Activated CD8-positive, alpha-beta memory T cell treated with anti-CD3 and anti-CD28 coated beads, Interleukin-2, amount 50 U/mL, for 48 hours (primary cell): ENCODE measurements at places on chromosomes 11 and 22.

DNA sequence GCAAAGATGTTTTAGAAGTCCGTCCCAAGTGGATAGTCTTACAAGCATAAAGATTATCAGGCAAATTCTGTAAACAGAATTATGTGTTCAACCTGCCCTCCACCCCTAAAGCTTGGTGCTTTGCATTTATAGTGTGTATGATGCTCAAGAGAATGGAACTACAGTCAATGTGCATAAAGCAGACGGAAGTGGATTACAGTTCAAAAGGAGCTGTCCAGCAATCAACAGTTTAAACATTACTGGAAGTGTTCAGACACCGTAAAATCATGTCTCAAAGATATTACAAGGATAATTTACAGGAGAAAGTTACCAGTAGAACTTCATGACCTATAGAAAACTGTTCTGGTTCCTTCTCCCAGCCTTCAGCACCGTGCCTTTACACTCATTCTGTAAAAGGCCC lies 1.0 kb downstream of the RIC3 start:
- DNase-seq = no peak

DNA sequence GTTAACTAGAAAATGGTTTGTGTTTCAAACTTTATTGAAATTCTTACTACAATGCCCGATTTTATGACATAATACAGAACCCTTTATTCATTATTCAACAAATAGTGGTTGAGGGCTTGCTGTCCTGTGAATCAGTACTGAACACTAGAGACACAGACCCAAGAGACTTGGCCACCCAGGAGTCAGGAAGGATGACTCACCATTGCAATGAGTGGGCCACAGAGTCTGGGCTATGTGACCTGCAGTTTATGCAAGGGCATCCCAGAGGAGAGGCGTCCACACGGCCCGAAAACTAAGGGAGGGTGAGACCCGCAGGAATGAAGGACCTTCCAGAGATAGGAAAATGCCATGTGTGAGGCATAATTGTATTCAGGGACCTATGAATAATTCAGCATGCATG lies 143.8 kb upstream of the DDI1 start:
- DNase-seq = no peak

DNA sequence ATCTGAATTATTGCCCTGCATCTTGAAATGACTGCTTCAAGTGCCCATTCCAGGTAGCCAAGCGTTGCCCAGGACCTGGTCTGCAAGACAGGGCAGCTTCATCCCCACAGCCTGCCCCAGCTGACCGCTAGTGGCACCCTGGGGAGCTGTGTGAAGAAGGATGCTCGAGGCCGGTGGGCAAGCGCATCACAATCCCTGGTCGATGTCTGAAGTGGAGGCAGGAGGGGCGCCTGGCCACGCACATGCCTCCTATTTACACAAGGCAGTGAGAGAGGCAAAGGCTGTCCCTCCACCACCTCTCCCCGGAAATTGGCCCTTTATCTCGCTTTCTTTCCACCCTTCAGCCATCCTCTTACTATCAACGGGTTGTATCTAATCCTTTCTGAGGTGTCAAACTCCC lies 28.1 kb upstream of the PHF21A start:
- DNase-seq = no peak

DNA sequence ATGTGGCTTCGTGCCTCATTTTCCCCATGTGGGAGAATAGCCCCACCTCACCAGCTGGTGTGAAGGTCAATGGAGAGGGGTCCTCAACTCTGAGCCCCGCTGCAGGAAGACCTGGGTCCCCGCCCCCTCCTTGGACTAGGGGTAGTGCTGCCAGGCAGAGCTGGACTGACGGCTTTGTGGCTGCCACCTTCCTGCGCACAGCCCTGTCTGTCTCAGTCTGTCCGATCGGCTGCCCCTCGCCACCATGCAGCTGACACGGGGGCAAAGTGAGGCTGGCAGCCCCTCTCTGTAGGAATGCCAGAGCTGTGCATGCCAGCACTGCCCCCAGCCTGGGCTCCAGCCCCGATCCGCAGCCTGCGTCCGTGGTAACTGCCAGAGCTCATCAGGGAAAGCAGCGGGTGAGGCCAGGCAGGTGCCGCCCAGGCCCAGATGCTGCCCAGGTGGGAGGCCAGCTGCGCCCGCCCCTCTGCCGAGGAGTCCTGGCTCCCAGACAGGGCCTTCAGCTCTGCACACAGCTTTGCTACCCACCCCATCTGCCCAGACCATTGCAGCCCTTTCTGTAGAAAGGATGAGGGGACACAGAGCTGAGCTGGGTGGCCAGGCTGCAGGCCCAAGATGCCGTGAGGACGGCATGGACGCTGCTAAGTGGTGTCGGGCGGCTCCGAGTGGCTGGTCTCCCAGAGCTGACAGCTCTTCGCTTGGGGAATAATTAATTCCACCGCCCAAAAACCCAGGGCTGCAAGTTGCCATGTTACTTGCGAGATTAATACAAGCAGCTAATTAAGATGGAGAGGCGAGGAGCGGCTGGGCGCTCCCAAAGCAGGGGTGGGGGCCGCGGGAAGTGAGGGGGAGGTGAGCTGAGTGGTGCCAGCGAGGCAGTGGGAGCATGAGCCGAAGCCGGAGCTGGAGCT lies 19.5 kb upstream of the FLRT1 start:
- no peak for DNase-seq

DNA sequence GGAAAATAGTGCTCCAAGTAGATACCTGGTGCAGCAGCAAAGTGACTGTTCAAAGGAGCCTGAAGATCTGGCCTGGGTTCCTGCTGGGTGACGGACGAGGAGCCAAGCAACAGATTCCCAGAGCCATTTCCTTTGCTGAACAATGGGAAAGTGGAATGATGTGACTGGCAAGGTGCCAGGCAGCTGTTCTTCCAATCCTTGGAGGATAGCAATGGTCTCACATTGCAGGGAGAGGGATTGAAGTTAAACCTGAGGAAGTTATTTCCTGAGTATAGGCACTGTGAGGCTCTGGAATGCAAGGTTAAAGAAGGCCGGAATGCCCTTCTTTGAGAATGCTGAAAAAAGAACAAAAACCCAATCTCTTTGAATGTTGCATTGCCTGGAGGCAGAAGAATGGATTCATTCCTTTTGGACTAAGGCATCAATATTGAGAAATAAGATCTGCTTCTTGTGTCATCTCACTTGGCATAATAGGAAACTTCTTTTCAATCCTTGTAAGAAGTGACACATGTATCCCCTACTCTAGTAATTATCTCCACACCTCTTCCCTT lies 223.8 kb downstream of the BLID start:
- no peak for DNase-seq

GRCh38 chr11:119796363-119797060 lies 67.5 kb upstream of the NECTIN1 start:
- no peak for DNase-seq

DNA sequence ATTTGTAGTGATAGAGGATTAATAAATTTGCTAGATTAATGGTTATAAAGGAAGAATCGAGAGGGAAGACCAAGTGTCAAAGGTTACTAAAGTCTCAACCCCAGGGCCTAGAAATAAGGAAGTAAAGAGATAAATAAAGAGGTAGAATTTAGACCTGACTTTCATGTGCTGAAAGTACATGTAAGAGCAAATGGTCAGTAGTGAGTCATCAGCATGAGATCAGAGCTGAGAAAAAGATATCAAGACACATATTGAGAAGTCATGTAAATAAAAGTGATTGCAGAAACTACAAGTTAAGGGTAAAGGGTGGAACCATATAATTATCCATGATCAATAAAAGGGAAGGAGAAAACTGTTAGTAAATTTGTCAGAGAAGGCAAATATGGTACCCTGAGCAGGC lies 1.4 kb upstream of the OR8B8 start:
- DNase-seq = no peak

DNA sequence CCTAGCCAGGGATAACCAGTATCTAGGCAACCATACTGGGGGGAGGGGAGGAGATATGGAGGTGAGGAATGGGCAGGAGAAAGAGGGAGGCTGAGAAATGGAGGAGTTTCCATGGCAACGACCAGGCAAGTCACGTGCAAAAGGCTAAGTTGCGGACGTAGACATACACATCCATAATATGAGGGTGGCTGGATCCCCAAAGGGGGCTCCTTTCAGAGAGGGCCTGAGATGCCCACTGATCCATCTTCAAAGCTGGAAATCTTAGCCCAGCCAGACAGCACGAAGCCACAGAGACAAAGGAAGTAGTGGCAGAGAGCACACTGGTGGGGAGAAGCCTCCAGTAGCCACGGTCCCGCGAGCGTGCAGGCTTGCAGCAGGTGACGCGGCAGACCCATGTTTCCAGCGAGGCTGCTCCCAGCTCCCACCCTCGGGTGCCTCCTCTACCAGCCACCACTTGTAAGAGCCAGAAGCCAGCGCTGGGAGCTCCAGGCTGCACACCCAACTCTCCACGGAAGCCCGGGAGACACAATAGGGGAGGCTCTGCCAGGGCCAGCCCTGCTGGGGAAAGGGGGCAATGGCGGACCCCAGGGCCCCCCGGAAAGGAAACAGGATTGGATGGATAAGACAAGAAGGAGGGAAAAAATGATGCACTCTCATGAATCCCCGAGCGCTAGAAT lies 938 bp downstream of the FXYD6 start:
- DNase-seq = peak; percentile 63

DNA sequence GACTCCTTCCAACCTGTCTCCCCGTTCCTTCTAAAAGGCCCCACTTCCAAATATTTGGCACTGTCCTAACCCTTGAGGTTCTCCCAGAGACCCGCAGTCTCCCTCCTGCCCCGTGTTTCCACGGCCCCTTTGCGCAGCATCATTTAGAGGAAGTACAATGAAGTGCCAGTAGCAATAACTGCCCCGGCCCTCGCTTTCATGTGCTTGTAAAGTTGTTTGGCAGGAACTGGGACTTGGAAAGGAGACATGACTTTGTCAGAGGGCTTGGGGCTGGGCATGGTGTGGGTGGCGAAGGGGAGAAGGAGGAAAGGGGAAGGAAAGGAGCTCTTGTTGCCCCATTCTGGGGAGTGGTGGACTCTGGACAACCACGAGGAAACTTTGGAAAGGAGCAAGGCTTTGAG lies 2.6 kb downstream of the CD44 start:
- peak; percentile 67 for DNase-seq

- no peak for DNase-seq
Observed at GRCh38 chr11:14673824-14674405, 30.3 kb downstream of the PDE3B start.

DNA sequence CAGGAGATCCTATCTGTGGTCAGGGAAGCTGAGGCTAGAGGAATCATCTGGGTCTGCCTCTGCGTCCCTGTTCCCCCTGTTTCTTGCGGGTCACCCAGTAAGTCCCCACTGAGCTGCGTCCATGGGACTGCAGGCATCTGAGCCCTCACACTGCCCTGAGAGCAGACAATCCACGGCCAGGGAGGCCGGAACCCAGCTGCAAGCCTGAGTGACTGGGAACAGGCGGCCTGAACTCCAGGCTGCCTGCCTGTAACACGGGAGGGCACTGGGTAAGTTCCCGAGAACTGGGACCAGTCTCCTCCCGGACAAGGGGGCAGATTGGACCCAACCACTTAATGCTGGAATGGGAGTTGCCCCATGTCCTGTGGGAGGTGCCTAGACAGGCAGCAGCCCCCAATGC lies 727.4 kb downstream of the BRD1 start:
- no peak for DNase-seq

GRCh38 chr11:118339281-118339961 lies 3.1 kb downstream of the CD3D start:
- DNase-seq = no peak

- DNase-seq = peak; percentile 32
Observed at GRCh38 chr22:49574205-49574880, 253.3 kb downstream of the BRD1 start.

- peak; percentile 82 for DNase-seq
Observed at GRCh38 chr11:75577207-75577606, 15.2 kb downstream of the SERPINH1 start.

DNA sequence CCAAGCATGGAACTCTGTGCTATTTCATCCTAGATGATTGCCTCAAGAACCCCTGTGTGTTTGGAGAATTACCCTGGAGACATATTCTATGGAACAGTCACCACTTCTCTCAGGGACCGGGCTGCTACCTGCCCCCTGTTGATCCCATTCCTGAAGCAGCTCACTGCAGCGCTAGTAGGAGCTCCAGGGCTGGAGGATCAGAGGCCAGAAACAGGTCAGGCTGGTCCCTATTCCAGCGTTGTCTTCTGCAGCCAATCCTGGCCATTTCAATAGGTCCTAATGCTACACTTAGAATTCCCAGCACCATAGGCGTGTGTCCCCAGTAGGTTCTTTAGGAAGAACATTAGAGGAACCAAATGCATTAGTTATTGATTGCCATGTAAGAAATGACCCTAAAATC lies 48.9 kb downstream of the BTG4 start:
- no peak for DNase-seq

- peak; percentile 37 for DNase-seq
Observed at GRCh38 chr22:36936362-36937116, 23.1 kb downstream of the CSF2RB start.

DNA sequence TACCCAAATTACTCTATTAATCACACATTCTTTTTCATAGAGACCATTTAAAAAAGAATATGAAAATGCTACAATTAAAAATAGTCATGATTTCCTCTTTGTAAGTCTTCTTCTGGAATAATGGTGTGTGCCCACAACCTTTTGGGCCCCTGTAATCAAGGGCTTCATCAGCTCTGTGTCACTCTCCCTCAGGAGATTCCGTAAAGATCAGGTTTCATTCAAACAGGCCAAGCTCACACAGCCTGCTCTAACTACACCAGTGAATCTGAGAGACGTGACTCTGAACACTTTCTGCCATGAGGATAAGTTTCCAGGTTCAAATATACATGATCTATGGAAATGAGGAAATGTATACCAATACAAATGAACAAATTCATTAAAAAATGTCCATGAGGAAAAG lies 9.5 kb downstream of the DRICH1 start:
- no peak for DNase-seq

- no peak for DNase-seq
Observed at GRCh38 chr11:127133061-127133460, 132.5 kb upstream of the KIRREL3 start.

GRCh38 chr11:117834068-117834810 lies 9.7 kb upstream of the FXYD2 start:
- DNase-seq = peak; percentile 38

DNA sequence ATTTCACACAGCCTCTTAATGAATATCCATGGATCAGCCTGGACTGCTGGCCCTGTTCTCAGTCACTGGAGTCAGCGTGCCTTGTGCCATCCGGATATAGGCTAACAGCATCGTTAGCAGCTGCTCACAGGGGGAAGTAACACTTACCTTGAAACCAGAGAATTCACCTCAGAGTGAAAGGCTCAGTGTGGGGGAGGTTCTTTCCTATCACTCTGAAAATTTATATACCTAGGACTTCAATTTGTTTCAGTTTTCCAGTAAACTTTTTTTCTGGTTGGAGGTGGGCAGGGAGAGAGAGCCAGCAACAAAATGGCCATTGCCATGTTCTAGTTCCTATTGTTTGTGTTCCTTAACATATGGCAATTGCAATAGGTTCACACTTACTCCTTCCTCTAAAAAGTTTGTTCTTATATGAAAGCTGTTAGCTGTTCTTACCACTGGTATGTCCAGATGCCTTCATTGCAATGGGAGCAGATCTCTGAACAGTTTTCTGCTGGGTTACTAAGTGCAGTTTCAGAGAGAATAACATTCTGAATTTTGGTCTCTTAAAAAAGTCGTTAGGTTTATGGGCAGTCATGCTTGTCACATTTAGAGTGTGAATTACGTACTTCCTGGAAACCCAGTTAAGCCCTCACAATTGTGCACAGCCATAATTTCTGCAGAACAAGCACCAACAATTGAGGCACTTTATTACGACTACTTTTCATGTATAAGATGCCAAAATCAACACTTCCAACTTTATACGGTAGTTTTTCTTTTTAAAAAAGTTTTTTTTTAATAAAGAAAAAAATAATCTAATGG lies 247.6 kb downstream of the CADM1 start:
- no peak for DNase-seq

GRCh38 chr11:46252373-46252914 lies 25.0 kb upstream of the CREB3L1 start:
- no peak for DNase-seq
